ENCODE measurements at places on chromosomes 5 and 9.

GRCh38 chr5:90549223-90549622, 9.4 kb upstream of the ADGRV1 start:
- no peaks in the 10 kb centered on the region for H3K36me3 ChIP-seq
- H3K27ac ChIP-seq, result no peak overlapping the region
- H3K27me3 ChIP-seq, result peaks cover 8% of the 10 kb centered on the region
- H3K4me3 ChIP-seq, result no peak overlapping the region
- H3K4me1 ChIP-seq, result peaks cover 3% of the 10 kb centered on the region

GRCh38 chr5:122264610-122265009, 47.4 kb upstream of the SNCAIP start:
- H3K4me1 ChIP-seq, result peaks cover 25% of the 10 kb centered on the region
- no peak overlapping the region for H3K4me3 ChIP-seq
- H3K36me3 ChIP-seq, result no peaks in the 10 kb centered on the region
- DNase-seq, result no peak
- H3K27me3 ChIP-seq, result no peaks in the 10 kb centered on the region
- peak overlapping the region; percentile 22 for H3K27ac ChIP-seq

- H3K4me3 ChIP-seq, result peak overlapping the region; percentile 39
- H3K4me1 ChIP-seq, result peaks cover 17% of the 10 kb centered on the region
- no peak for DNase-seq
- H3K27ac ChIP-seq, result no peak overlapping the region
Measured at GRCh38 chr9:125759764-125760129, 12.6 kb downstream of the PBX3 start.

DNA sequence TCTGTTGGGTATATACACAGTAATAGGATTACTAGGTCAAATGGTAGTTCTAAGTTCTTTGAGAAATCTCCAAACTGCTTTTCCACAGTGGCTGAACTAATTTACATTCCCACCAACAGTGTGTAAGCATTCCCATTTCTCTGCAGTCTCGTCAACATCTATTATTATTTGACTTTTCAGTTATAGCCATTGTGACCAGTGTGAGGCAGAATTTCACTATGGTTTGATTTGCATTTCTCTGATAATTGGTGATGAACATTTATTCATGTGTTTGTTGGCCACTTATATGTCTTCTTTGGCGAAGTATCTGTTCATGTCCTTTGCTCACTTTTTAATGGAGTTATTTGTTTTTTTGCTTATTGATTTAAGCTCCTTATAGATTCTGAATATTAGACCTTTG, 596.2 kb upstream of the DAB2 start:
- no peaks in the 10 kb centered on the region for H3K27me3 ChIP-seq
- H3K4me1 ChIP-seq, result no peaks in the 10 kb centered on the region
- no peak overlapping the region for H3K27ac ChIP-seq
- H3K4me3 ChIP-seq, result no peak overlapping the region
- DNase-seq, result no peak

DNA sequence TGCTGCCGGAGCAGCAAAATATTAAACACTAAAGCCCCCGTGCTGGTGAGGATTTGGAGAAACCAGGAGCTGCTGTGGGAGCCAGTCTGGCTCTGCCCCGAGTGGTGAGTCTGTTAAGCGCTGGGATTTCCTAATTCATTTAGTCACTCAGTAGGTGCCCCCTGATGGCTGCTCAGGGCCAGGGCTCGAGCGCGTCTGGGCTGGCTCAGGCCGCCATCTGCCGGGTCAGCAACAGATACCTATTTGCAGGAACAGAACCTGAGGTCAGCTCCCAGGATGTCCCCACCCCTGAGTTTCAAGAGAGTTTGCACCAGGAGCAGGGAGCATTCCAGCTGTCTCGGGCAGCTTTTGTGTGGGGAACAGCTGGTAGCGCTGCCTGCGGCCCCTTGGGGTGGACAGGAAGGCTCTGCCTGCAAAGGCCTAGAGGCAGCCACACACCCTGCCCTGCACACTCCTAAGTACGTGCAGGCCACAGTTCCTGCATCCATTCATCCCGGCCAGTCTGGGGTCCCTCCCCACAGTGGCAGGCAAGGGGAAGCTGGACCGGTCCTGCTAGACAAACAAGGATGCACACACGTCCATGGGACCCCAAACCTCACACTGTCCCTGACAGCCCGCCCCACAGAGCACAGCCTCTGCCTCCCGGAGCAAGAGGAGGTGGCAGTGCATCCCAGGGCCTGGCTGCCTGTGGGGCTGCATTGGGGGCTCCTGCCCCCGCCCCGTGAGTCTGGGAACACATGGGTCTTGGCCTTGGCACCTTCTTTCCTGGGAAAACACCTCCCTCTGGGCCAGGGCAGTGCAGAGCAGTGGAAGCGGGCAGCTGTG, 83.7 kb downstream of the ADAMTS2 start:
- no peaks in the 10 kb centered on the region for H3K36me3 ChIP-seq
- H3K27me3 ChIP-seq, result no peaks in the 10 kb centered on the region
- no peak for DNase-seq
- H3K4me3 ChIP-seq, result no peak overlapping the region

DNA sequence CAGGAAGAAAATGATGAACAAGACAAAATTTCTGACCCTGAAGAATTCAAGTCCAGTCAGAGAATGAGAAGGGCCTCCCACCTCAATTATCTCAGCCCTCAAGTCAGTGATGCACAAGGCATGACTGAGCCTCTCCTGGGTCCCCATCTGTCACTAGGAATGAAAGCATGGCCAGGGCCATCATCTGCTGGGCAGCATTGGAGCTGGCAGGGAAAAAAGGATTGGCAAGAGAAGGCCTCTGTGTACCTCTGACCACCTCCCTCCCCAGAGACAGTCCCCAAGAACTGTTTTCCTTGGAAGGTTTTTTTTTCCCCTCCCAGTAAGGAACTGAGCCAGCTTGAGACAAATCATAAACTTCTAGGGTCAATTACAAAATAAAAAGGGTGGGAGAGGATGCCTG, 76.7 kb downstream of the KLHL3 start:
- no peaks in the 10 kb centered on the region for H3K4me1 ChIP-seq
- H3K36me3 ChIP-seq, result no peaks in the 10 kb centered on the region
- no peak for DNase-seq

DNA sequence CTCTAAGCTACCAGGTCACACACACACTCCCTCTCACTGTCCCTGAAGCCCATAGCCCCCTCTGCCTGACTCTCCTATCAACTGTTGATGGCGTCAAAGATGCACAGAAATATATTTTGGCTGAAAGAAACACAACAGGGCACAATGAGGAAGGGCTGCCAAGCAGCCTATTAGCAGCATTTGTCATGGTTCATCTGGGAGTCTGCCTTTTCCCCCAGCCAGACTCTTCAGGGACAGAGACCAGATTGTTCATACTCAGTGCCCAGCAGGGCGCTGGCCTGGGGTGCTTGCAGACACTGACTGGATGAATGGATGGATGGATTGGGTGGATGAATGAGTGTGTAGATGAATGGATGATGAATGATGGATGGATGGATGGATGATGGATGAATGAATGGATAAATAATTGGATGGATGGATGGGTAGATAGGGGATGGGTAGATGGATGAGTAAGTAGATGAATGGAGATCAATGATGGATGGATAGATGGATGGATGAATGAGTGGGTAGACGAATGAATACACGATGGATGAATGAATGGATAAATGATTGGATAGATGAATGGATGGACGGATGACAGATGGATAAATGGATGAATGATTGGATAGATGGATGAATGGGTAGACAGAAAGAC, 90.5 kb downstream of the ADAMTS2 start:
- no peaks in the 10 kb centered on the region for H3K27me3 ChIP-seq
- no peaks in the 10 kb centered on the region for H3K36me3 ChIP-seq
- DNase-seq, result no peak
- peaks cover 3% of the 10 kb centered on the region for H3K4me1 ChIP-seq

- H3K4me3 ChIP-seq, result no peak overlapping the region
- DNase-seq, result no peak
- H3K4me1 ChIP-seq, result no peaks in the 10 kb centered on the region
Measured at GRCh38 chr5:59449905-59450644, 443.5 kb downstream of the PDE4D start.
